ENCODE measurements at places on chromosomes 5 and 9.

DNA sequence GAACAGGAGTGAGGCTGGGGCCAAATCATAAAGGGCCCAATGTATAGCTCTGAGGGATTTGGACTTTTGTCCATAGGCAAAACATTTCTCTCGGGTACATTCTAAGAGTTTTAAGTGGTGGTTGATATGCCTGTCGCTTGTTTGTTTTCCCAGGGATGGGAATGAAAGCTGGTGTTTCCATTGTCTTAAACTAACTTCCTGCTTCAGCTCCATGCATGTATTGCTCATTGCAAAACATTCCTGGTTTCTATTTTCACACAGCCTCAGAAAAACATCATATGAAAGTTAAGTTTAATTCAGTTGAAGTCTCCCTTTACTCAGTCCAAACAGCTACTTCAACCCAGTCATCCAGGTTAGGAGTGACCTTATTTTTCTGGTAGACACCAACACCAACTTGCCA is 235.0 kb downstream of the ACTL7B start:
- DNase-seq = no peak

DNA sequence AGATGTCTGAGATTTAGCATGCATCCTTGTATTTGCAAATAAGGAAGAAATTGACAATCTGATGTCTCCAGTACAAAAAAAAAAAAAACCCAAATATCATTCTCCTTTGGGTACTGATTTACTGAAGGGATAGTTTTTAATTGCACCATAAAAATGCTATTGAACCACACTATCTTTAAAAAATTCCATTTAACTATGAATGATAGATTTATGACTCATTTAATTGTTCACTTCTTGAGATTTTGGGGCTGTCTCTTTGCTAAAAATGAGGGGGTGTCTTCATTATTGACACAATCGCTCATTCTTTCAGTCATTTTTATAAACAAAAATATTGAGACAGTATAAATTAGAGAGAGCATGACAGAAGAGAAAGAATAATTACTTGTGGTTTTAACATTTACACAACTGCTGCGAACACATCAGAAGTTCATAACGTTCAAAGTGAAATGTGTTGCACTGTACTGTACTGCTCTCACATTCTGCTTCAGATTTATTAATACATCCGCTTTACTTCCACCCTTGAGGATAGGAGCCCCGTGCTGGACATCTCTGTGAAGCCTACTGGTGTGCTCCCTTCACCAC is 142.3 kb downstream of the MEF2C start:
- no peak for DNase-seq

DNA sequence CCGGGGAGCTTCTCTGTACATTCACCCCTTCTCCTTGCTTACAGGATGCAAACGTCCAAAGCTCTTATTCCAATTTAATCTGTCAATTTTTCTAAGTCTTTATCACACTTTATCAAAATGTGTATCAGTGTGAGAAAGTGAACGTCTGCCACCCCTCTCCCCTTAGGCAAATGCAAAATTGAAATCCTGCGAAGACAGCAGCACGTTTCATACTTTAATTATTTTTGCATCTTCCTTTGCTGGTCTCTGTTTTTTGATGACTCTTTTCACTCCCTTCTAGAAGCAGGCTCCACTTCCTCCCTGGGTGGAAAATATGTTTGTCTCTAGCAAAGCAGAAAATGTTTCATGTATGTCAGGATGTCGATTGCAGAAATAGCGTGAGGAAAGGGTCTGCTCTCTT is 576.5 kb upstream of the BRINP1 start:
- no peak for DNase-seq

DNA sequence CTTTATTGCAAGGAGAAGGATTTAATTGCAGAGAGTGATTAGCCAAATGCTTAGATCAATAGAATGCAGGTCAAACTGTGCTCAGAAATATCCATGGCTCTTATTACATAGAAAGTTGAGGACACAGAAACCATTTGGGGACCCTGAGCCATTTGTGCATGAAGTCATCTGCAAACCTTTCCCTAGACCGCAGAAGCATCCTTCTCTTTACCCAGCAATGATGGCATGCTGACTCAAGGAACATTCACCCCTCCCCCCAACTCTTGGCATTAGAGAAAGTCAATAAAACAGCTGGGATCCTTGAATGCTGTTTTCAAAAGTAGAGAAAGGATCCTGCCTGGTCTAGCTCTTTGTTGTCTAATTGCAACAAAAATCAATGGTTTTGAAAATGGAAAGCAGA is 73.5 kb downstream of the PPP2R2B start:
- no peak for DNase-seq

DNA sequence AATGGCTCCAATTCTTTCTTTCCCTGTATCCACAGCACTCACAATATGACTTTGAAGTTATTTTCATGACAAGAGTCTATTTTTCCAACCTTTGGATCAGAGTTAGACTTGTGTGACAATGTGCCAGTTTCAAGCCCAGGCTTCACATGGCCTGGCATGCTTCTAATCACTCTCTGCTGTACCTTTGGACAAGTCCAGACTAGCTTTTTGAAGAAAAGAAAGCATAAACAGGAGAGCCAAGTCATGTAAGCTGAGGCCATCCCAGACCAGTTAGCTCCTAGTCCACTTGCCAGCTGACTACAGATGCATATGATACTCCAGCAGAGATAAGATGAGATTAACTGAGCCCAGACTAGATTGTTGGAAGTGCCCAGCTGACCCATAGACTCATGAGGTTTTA is 513.6 kb upstream of the C9orf72 start:
- DNase-seq = no peak

GRCh38 chr5:60141119-60141518 is 247.6 kb upstream of the PDE4D start:
- no peak for DNase-seq

Data from trophoblast cell (in vitro differentiated cells and primary cell).